ENCODE measurements at places on chromosomes 1 and 21.

DNA sequence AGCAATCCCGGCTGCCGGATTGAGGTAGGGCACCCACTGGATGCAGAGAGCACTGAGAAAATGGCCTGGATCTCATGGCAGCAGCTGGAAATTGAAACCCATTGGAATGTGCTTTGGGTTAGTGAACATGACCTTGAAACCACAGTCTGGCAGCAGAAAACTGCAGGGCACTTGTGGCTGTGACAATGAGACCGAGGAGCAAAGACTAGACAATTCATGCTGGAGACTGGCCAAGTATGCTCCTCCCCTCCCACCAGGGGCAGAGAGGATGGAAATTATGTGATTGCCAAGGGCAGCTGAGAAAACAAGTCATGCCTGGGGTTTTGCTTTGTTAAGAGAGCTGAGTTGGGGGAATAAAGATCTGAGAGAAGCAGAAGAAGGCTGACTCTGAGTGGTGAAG, 60.7 kb downstream of the ZNF697 start:
- DNase-seq, result no peak

DNA sequence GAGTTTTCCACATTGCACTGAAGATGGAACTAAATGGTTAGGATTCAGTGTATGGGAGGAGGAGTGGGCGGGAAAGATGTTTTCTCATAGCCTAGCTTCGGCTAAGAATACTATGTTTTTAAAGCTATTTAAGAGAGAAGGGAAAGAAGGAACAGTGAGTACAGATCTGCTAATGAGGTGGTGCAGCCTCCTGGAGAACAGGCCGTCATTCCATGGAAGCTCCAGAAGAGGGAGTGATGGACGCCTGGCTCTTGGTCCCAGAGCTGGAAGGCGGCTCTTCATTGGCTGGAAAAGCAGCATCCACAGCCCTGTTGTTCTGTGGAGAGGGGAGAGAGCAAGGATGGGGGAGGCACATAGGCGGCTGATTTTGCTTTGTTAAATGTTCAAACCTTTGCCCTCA, 6.9 kb downstream of the CAMK1G start:
- DNase-seq, result no peak

DNA sequence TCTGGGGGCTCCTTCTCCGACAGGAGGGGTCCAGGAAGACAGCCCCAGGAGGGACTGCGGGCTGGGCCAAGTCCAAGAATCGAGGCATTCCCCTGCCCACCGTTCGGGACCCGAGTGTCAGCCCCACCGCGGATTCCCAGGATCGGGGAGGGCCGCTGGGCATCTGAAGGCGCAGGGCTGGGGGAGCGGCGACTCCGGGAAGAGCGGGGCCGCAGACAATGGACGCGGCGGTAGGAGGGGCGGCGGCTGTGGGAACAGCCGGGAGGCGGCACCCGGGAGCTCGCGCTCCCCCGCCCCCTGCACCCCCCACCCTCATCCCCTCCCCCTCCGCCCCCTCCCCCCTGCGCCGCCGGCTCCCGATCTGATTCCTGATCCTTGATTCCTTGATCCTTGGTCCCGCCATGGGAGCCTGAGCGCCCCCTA, at the start of gene VANGL2:
Gene VANGL2 (plus strand): TSS at position 342 of the 423 bp plus-strand sequence. CDS start 15,274 bp downstream, outside the sequence.
- peak; percentile 39 for DNase-seq

GRCh38 chr1:235657269-235657668, 7.7 kb upstream of the GNG4 start:
- DNase-seq, result no peak

DNA sequence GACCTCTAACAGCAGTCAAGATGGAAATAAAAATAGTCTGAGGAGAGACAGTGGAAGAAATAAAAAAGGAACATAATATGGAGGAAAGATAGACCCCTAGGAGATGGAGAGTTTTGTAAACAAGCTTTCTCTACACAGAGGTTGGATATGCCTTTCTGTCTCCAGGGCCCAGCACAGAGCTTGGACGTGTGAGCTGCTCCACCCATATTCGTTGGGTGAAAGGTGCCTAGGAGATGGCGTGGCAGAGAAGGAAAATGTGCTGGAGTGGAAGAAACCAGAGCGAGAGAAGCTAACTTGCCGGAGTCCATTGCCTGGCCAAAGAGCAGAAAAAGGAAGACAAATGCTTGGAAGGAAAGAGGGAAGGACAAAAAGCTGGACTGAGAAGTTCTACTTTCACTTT, 78.3 kb upstream of the LMO4 start:
- no peak for DNase-seq

GRCh38 chr1:110411173-110411735, 3.8 kb upstream of the LAMTOR5 start:
- no peak for DNase-seq

- no peak for DNase-seq
Measured at GRCh38 chr1:33170351-33171274, 11.2 kb downstream of the TRIM62 start.

GRCh38 chr1:230124186-230125128, 57.4 kb downstream of the GALNT2 start:
- no peak for DNase-seq

GRCh38 chr1:16237343-16237830, 404 bp upstream of the CPLANE2 start:
- no peak for DNase-seq

DNA sequence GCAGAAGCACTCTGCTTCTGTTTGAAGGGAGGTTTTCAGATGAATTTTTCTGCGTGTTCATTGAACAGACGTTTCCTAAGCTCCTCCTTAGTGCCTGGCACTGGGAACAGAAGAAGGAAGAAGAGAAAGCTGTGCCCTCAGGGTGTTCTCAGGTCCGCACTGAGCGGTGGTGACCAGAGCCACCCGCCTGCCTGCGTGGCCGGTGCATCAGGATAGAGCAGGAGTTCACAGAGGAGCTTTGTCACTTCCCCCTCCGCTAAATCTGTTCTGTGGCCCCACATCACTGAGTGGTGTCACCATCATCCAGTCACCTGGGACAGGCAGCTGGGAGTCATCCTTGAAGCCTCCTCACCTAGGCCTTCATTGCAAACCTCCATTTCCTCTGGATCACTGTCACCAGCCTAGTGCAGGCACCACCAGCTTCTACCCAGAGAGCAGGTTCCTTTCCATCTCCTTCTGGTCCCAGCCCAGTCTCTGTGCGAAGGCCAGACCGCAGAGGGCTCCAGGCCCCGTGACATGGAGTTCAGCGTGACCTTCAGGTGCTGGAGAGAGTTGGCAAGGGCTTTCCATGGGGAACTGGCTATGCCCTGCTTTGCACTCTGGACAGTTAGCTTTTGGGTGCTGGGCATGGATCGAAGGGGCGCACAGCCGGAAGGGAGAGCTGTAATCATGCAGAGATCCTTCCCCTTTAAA, 21.7 kb downstream of the PARK7 start:
- DNase-seq, result no peak

DNA sequence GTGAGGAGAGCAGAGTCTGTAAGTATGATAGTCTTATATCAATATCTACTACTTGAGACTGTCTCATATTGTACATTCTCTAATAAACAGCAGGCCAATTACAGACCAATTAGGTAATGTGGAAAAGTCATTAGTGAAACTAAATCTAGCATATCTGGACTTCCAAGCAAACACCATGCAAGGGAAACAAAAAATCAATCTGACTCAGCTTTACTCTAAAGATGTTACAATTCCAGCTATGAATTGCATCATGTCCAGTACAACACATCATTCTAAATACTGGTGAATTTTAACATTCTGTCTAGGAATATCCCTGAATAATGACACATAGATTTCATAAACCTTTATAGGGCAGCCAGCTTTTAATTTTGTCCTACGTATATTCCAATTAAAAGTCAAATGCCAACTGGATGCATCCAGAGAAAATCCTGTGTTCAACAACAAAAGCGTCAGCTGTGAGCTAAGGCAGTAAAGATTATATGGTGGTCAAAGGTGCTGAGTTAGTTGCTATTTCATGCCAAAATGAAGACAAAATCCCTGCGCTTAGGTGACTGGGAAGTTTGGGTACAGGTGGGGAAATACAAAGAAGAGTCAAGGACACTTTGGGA, 159.3 kb downstream of the TTLL7 start:
- no peak for DNase-seq

DNA sequence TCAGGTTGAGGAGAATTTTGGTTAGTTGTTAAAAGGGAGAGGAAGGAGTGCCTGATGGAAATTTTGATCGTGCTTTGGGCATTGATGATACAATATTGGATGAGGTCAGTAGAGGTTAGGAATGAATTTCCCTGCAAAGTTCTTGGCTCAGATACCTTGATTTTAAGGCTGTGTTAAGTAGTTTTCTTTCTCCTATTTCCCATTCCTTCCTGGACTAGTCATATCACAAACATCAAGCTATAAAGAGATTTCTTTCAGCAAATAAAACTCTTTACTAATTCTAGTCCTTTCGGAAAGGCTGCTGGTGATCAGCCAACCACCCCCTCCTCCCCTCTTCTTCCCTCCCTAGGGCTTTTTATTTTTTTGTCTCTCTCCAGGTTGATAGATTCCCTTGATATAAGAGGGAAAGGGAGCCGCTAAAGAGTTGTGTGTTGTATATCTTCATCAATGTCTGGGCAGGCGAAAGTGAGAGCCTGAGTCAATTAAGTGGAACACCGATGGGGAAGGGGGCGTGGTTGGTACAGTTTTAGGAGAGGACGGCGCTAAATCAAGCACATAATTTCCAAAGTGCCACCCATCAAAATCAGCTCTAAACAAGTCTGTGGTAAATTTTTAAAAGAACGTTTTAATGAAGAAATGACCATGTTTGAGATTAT, 100.1 kb upstream of the PLXNA2 start:
- DNase-seq, result no peak

DNA sequence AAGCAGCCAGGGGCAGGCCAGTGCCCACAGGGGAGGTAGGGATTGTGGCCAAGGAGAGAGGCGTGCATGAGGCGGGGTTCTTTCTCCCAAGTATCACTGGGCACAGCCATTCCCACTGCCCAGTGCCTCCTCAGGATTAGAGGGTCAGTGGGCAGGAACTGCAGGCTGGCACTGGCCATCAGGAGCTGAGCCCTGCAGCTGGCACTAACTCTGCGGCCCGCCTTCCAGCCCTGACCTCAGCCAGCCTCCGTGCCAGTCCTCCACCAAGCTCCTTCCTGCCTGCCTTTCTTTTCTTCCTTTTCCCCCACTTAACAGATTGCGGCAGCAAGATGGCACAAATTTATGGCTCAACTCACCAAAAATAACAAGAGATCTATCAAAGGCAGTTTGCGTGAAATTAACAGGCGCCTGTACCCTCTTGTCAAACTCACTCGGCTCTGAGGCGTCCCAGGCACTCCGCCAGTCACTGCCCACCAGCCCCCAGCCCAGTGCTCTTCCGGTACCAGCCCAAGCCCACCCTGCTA, 11.1 kb downstream of the ADGRB2 start:
- no peak for DNase-seq

GRCh38 chr1:102434421-102434820, 437.7 kb upstream of the OLFM3 start:
- peak; percentile 4 for DNase-seq

DNA sequence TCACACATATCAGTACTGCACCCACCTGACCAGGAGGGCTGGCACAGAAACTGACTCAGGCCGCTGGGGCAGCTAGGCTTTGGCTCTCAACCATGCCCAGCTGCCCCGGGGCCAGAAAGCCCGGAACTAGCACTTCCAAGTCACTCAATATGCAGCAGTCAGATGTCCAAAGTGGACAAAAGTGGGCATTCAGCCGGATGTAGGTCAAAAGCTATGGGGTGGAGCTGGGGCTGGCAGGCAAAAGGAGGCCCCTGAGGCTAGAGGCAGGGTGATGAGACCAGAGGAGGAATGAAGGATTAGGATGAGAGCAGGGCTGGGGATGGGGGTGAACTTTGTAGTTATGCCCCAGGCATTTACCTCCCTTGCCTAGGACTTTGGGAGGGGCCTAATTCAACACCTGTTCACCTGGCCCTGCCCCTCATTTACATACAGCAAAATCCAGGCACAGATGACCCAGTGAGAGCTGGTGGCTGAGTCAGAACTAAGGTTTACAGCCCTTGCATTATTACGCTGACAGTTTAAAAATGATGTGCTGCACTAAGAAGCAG, 30.7 kb upstream of the EDN2 start:
- no peak for DNase-seq

GRCh38 chr1:15080328-15081007, 73.1 kb upstream of the TMEM51 start:
- DNase-seq, result no peak

Measured in activated CD4-positive, alpha-beta T cell treated with anti-CD3 and anti-CD28 coated beads, Interleukin-2, amount 50 U/mL, for 48 hours (primary cell).